ENCODE measurements at places on chromosomes 1 and 21.

GRCh38 chr21:40803101-40803500 is 43.9 kb downstream of the DSCAM start:
- no peak for DNase-seq

DNA sequence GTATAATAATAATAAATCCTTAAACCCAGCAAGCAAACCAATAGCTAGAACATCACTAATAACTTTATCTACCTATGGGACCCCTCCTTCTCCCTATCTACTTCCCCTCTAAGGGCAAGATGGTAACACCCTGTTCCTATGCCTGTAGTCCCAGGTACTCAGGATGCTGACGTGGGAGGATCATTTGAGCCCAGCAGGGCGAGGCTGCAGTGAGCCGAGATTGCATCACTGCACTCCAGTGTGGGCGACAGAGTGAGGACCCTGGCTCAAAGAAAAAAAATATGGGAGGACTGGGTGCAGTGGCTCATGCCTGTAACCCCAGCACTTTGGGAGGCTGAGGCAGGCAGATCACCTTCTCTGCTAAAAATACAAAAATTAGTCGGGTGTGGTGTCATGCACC is 143.1 kb upstream of the SLC45A1 start:
- no peak for DNase-seq

- no peak for DNase-seq
Observed at GRCh38 chr1:182952677-182953444, at the start of gene SHCBP1L. SHCBP1L (minus strand) TSS chr1:182953166; CDS start chr1:182953133, 33 bp downstream.

DNA sequence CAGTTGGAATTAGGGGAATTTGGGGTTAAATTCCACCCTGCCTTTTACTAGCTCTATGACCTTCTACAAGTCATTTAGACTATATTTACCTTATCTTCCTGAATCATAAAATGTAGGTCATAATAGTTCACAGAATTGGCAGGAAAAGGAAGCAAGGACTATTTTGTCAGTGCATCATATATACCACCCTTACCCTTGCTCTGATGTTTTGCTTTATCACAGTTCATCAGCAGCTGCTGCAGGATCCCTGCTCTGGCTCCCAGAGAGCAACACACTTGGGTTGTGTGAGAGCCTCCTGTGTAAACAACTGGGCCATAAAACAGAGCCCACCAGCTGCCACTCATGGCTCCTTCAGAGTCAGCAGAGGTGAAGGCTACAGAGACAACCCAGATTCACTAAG is 631.6 kb upstream of the CAMK1G start:
- no peak for DNase-seq

DNA sequence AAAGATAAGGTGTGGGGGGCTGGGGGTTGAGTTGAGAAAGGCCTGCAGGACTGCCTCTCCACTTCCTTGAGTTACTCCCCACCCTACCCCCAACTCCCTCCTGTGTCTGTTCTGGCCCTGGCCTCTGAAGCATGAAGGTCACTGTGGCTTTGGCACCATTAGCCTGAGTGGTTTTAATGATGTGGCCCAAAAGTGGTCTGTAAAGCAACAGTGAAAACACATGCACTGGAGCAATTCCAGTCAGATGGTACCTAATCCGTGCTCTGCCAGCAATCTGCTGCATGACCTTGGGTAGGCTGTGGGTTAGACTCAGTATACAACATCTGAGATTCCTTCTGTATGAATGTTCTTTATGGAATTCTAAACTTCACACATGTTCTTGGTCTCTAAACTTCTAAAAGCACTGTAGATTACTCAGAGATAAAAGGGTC is 86.5 kb upstream of the ATP1A1 start:
- no peak for DNase-seq

DNA sequence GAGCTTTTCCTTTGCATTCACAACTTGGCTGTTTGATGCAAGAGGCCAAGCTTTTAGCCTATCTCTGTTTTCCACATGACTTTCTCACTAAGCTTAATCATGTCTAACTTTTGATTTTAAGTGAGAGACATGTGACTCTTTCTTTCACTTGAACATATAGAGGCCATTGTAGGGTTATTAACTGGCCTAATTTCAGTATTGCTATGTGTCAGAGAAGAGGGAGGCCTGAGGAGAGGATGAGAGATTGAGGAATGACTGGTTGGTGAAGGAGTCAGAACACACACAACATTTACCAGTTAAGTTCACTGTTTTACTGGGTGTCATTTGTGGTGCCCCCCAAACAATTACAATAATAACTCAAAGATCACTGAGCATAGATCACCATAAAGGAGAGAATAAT is 193.5 kb downstream of the CYYR1 start:
- no peak for DNase-seq

All from stimulated activated CD4-positive, alpha-beta T cell treated with anti-CD3 and anti-CD28 coated beads, Interleukin-4, amount 100 ng/mL, for 4 hours (primary cell).